Umbilical cord (tissue), 2 donors: ENCODE measurements at places on chromosomes 16 and 17. TPM values are rescaled to one million over a fixed set of nuclear protein-coding genes. Genes with fewer than 3 reads are reported as not detected.

DNA sequence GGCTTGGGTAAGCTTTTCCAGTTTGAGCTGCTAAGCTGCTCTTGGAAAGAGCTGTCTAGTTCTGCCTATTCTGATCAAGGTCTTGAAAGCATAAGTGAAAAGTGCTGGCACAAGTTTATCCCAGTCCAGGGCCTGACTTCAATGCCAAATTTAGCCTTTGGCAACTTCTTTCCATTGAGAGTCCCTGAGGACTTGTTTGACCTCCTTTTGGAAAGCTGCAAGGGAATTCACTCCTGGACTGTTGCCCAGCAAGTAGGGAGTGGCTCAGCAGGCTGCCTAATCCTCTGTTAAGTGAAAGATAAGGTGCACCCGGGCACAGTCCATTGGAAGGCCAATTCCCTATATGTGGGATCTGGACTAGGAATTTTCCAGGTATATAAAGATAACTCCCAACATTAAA is 16.0 kb upstream of the TANC2 start:
- peak; percentile 61 for DNase-seq

The PABPN1L gene
- 1.7 TPM for total RNA-seq

DNA sequence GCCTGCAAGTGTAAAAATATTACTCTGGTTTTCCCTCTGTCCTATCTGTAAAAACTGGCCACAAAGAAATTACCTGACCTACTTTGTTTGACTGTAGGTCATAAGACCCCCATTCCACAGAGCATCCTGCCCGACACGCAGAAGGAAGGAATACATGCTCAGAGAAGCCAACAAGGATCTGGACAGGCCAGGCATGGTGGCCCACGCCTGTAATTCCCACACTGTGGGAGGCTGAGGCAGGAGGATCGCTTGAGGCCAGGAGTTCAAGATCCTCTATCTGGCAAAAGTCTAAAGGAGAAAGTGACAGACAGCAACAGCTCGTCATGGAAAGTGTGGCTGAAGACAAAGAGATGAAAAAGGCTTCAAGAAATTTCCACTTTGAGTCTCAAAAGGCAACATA is 78.2 kb upstream of the RNU2-1 start:
- DNase-seq: no peak

The PIK3R6 gene
- total RNA-seq: 0.48 TPM

The ASIC2 gene
- 1.4 TPM for total RNA-seq

- DNase-seq: no peak
Measured at GRCh38 chr17:4582101-4582501, 2.2 kb upstream of the SMTNL2 start.

DNA sequence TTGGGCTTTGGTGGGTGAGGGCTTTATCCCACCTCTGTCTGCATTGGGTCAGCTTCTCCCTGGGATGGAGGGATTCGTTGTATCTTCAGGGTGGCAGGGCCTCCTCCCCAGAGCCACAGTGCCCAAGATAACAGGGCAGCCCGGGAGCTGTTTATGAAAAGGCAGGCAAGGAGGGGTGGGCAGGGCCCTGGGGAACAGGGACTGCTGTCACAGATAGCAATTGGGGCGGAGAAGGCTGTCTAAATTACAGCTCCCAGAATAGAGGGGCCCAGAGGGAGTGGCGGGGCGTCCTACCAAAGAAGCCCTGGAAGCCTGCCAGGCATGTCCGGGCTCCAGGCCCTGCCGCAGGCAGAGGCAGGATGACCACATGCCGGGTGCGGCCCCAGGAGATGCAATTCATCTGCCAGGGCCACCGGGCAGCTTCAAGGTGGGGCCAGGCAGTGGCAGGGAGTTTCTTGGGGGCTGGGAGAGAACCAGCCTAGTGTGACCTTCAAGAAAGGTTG is 18.8 kb upstream of the PHOSPHO1 start:
- DNase-seq: peak; percentile 81

The TRPV3 gene
- total RNA-seq: 8.9 TPM

GRCh38 chr17:9427465-9428315 is 147.9 kb downstream of the STX8 start:
- DNase-seq: no peak

DNA sequence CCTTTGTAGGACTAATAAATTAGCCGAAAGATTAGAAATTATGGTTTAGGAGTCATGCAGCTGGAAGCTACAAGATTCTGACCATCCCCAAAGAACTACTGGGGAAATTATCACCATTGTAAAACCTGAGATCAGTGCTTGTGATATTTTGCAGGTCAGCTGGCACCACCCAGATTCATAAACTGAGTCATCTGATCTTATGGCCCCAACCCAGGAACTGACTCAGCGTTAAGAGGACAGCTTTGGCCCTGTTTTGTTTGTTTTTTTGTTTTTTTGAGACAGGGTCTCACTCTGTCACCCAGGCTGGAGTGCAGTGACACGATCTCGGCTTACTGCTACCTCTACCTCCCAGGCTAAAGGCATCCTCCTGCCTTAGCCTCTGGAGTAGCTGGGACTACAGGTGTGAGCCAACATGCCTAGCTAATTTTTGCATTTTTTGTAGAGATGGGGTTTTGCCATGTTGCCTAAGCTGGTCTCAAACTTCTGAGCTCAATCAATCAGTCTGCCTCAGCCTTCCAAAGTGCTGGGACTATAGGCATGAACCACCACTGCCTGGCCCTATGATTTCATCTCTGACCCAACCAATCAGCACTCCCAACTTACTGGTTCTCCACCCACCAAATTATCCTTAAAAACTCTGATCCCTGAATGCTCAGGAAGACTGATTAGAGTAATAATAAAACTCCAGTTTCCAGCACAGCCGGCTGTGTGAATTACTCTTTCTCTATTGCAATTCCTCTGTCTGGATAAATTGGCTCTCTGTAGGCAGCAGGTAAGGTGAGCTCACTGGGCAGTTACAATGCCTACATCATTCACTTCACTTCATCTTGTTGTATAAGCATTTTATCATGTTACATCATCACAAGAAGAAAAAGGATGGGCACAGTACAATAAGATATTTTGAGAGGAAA is 79.4 kb upstream of the KSR1 start:
- no peak for DNase-seq

- peak; percentile 87 for DNase-seq
Measured at GRCh38 chr17:16407911-16408588, 7.3 kb upstream of the TRPV2 start.

DNA sequence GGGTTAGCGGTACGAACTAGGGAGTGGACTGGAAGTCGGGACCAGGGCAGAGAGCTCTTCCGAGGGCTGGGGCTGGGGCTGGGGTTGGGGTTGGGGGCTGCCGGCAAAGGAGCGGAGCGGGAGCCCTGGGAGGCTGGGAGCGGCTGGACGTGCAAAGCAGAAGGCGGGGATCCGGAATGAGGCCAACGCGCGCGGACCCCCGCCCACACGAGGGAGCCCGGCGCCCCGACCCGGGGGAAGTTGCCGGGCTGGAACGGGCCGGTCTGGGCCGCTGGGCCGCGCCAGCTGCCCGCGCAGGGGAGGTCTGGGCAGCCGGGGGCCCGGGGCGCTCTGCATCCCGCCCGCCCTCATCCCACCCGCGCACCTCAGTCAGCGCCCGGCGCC is 323 bp downstream of the ST3GAL2 start:
- no peak for DNase-seq

The TTLL6 gene
- not detected for total RNA-seq

The HOXB9 gene
- 0.24 TPM for total RNA-seq

- peak; percentile 48 for DNase-seq
Measured at GRCh38 chr17:53924530-53925455, 102.1 kb downstream of the KIF2B start.

The GPR142 gene
- 1.2 TPM for total RNA-seq

GRCh38 chr16:68380348-68380670 is 68.0 kb downstream of the SMPD3 start:
- no peak for DNase-seq

DNA sequence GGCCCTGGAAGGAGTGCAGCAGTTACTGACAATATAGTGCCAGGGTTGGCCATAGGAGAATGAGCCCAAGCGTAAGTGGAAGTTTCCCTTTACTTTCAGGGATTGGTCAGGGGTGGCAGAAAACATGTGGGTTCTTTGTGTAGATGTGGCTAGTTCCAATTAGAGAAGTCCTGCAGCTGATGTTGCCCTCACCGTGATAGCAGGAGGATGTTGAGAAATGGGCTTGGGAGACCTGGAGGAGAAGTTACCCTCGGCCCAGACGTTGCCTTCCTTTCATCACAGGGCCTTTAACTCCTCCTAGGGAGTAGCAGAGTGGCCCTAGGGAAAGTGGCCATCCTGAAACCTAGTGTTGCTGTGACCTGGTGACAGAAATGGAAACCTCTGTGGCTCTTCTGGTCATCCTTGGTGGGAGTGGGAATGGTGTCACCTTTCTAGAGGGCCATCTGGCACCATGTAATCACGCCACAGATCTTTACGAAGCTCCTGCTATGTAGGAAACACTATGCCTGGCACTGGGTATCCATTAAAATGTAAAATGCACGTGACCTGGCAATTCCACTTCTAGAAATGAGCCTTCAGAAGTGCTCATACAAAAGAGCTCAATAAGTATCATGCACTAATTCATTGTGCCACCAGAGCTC is 6.7 kb downstream of the TMEM92 start:
- DNase-seq: no peak

DNA sequence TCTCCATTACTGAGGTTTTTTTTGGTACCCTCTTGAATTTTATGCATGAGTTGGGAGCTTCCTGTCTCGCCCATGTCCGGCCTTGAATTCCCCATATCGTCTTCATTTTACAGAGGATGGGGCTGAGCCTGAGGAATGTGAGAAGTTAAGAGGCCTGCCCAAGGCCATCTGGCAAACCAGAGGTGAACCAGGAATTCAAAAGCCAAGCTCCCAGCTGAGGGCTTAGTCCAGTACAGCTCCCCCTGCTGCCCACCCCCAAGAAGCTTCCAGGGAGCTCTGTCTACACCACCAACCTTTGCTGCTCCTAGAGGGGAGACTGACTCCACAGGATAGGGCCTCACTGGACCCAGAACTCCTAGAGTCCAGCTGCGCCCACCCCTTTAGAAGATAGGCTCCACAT is 20.7 kb upstream of the C16orf78 start:
- no peak for DNase-seq

DNA sequence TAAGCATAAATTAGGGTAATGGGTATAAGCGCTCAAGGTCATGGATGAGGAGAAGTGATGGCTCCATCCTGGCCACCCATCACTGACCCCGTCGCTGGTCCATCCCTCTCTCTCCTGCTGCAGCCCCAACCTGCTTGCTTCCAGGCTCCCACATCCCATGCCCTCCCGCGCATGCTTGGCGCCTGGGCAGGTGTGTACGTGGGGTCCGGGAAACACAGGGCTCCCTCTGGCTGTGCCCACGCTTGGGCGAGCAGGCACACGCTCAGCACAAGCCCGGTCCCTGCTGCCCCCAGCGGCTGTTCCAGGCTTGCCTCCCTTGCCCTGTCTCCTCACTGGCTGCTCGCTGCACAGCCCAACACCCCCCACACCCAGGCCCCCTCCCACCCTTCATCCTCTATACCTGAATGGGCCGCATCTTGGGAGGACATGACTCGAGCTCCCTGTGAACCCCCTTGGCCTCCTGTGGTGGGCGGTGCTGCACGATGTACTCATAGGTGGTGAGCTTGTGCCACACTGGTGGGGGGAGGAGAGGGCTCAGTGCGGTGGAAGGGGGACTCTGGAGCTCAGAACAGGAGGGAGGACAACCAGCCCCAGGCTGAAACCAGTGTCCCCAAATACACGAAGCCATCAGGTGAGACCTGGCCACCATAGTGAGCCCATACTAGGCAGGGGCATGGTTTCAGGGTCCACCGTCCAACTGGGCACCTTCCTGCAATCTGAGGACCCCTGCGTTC is 4.7 kb upstream of the TPPP3 start:
- no peak for DNase-seq

GRCh38 chr17:43873091-43873490 is 26.1 kb downstream of the CD300LG start:
- DNase-seq: no peak

The CHMP1A gene
- 43.6 TPM for total RNA-seq

The AGRP gene
- not detected for total RNA-seq

The MRM3 gene
- 12.8 TPM for total RNA-seq

- no peak for DNase-seq
Measured at GRCh38 chr16:57084996-57085395, 7.4 kb upstream of the CPNE2 start.

- DNase-seq: no peak
Measured at GRCh38 chr16:10495031-10495345, 85.4 kb downstream of the EMP2 start.

The ACSM3 gene
- 8.9 TPM for total RNA-seq

GRCh38 chr16:84408856-84409255 is 40.5 kb downstream of the ATP2C2 start:
- no peak for DNase-seq

- no peak for DNase-seq
Measured at GRCh38 chr17:13631529-13631928, 29.8 kb upstream of the HS3ST3A1 start.

The KRTAP3-1 gene
- not detected for total RNA-seq

DNA sequence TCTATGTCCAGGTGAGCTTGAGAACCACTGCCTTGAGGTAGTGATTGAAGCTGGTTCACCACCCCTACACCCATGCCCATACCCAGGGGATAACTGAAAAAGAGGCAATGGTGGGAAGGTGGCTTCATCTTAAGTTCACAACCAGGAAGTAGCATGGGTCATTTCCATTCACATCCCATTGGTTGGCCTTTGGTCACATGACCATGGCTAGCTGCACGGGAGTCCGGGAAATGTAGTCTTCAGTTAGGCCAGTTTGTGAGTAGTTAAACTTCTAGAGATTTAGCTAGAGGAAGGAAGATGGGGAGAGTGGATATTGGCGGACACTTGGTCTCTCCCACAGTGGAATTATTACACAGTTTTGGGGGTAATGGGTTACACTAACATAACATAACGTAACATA is 92.9 kb downstream of the RGS9 start:
- DNase-seq: no peak

- DNase-seq: peak; percentile 64
Measured at GRCh38 chr16:84922351-84923120, 88.8 kb downstream of the ZDHHC7 start.

DNA sequence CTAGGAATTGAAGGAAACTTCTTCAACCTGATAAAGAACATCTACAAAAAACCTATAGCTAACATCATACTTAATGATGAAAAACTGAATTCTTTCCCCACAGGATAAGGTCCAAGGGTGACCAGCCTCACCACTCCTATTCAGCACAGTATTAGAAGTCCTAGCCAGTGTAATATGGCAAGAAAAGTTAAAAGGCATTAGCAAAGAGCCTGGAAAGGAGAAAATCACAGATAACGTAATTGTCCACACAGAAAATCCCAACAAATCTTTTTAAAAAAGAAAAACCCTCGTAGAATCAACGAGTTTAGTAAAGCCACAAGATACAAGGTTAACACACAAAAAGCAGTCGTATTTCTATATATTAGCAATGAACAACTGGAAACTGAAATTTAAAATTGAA is 37.8 kb downstream of the MEAK7 start:
- no peak for DNase-seq

GRCh38 chr17:27453471-27453870 is 2.8 kb upstream of the KSR1 start:
- DNase-seq: no peak

- DNase-seq: peak; percentile 64
Measured at GRCh38 chr17:27473748-27474609, 17.7 kb downstream of the KSR1 start.
